ENCODE measurements at places on chromosomes 2 and 18.

DNA sequence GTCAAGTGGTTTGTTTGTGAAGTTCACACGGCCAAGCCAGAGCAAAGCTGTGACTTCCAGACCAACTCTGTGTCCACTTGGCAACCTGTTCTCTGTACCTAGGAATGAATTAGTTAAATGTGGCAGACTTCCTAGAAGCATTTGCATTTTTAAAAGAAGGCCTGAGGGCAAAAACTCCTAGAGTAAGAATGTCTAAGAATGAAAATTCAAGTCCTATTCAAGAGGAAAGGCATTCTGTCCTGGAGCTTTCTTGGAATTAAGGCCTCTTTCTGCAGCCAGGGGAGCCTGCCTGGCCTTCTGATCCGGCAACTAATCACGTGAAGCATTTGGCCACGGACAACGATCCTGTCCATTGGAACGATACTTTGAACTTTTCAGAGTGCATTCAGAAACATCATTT is 155.0 kb downstream of the SETBP1 start:
- DNase-seq = no peak

DNA sequence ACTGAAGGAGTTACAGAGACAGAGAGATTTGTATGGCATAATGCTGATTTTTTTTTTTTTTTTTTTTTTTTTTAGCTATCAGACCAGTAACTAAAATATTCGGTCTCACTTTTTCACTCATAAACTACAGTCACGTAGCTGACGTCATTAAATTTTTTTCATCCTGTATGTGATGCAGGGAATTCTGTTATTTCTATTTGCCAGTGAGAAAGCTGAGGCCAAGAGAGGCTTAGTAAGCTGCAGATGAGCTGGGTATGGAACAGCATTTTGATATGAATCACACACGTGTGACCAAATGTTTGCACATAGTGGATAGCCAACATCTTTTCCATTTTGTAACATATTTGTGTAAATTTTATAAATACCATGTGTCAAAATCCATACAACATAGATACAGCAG is 79.1 kb upstream of the EPB41L3 start:
- DNase-seq = no peak

DNA sequence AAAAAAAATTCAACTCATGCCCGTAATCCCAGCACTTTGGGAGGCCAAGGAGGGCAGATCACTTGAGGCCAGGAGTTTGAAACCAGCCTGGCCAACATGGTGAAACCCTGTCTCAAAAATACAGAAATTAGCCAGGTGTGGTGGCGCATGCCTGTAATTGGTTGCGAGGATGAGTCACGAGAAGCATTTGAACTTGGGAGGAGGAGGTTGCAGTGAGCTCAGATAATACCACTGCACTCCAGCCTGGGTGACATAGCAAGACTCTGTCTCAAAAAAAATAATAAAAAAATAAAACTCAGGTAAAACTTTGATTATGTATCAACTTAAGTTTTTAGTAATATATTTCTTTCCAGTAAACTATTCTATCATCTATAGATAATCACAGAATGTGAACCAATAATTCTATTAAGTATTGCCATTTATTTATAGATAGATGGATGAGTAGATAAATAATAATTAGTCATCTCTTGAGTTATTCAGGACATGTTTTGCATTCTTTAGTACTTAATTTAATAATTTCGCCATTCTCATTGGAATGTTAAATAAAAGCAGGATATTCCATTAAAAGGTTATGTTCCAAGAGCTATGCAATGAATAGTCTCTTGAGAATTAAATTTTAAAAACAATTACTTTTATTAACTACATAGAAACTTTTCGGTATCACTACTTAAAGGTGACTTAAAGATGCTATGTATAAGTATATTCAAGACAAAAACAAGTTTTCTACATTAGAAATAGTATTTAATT is 48.7 kb downstream of the WDPCP start:
- no peak for DNase-seq

DNA sequence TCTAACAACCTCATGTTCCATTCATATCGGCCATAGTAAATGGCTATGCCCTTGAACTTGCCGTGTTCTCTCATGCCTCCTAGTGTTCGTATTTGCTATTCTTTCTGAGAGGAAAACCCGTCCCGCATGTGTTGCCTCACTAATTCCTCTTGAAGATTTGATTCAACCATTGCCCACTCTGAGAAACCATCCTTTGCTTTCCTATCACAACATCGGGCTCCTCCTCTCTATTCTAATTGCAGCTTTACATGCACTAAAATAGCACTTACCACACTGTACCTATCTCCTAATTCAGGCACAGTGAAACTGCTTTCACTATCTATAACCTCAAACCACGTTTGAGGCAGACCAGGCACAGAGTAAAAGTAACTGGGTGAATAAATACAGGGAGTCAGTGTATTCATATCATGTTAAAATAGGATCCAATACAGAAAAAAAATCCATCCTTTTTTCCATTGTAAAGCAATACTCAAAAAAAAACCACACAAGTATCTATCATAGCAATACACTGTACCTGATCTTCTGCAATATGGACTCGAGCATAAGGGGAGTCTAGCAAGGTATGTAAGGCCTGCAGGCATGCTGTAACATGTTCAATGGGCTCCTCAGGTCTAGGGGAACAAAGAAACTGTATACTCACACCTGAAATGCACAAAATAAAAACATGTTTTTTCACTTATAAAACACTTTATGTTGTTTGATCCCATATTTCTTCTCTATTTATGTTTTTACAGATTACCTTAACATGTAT is 39.0 kb upstream of the STRN start:
- no peak for DNase-seq

GRCh38 chr2:9552219-9553178 is 3.1 kb downstream of the ADAM17 start:
- DNase-seq = no peak

- DNase-seq = no peak
Observed at GRCh38 chr18:23844991-23845680, 155.9 kb downstream of the LAMA3 start.
